ENCODE measurements at places on chromosomes 1 and 21. TPM values are rescaled to one million over a fixed set of nuclear protein-coding genes. Genes with fewer than 3 reads are reported as not detected.

DNA sequence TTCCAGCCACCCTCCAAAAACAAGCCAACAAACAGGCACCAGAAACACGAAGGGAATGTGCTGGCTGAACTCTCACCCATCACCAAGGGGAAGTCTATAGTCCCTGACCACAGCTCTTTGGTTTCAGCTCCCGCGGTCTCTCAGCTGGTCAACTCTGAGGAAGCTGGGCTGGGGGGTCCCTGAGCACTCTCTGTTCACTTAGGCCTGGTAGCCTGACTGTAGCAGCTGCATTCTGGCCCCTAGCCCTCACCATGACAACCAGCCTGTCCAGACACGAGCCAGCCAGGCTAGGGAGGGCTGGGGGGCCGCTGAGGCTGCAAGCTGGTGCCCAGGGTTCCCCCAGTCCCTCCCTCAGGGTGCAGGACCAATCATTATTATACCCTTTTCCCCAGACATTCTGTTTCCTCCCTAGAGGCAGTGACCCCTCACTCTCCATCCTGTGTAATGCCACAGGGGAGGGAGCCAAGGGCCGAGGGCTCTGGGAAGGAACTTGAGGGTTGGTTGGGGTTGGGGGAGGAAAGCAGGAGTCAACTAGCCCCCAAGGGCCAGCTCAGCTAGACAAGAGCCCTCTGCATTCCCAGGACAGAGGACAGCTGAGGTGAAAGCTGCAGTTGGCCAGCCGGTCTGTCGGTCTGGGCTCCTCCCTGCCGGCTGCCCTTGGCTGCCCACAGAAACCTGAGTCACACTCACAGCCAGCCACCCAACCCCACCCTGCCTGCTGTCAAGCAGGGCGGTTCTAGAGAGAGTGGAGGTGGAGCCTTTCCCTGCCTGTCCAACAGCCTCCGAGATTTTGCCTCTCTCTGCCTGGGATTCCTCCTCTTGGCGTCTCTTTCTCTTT, 1.2 kb upstream of the TRAPPC3 start:
- peak; percentile 75 for DNase-seq

GRCh38 chr1:3657578-3658230, 5.4 kb downstream of the TP73 start:
- no peak for DNase-seq

The TRIM46 gene
- total RNA-seq = not detected

DNA sequence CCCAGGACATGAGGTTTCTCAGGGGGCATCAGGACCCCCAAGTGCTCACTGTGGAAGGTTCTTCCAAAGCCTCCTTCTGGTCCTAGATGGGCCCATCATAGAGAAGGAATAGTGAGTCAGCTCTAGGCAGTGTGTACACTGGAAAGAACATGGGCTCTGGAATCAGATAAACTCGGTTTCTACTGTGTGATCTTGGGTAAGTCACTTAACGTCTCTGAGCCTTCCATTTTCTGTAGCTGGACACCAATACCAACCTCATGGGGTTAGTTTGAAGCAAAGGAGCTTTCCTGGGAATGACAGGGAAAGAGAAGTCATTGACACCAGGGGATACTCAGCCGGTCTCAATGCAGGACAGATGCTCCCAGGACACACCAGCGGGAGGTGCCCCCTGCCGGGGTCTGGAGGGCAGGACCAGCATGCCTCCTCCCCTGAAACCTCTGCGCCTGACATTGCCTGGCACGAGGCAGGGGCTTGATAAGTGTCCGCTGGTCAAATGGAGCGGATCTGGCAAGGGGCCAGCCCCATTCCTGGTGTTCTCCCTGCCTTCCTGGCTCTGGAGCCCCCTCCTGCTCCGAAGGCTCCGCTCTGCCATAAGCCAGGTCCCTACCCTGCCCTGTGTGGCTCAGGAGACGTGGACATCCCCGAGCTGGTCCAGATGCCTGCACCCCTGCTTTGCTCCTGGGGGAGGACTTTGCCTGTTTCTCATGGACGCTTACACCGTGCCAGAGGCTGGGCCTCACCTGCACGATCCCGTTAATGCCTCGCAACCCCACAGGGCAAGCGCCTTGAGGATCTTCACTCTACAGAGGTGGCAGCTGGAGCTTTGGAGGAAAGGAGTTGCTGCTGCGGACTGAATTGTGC, 52.8 kb downstream of the EDN2 start:
- DNase-seq = no peak

- no peak for DNase-seq
Measured at GRCh38 chr1:55289614-55290013, 74.5 kb upstream of the USP24 start.

- DNase-seq = no peak
Measured at GRCh38 chr1:87968197-87968955, 639.7 kb downstream of the LMO4 start.

The KCNJ9 gene
- total RNA-seq = not detected

The SLC2A5 gene
- 5.7 TPM for total RNA-seq

The CFHR3 gene
- total RNA-seq = not detected

The FCRL1 gene
- total RNA-seq = not detected

DNA sequence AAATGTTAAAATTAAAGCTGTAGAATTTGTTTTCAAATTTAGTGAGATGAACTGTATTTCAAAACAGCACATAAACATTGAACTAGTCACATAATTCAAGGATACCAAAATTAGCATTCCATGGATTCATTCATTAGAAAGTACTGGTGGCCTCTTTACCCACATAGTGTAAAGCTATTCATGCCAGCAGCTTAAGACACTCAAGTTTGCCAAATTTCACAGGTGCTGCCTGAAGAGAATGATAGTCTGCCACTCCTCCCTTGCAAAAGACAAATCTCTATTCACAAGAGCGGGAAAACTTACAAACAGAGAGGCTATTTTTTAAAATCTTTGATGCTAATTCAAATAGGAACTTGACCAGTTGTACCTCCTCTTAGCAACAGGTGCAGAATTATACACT, 337.0 kb downstream of the BRINP3 start:
- DNase-seq = no peak

The LRRC38 gene
- 0.19 TPM for total RNA-seq

GRCh38 chr1:171128463-171128862, 37.8 kb downstream of the FMO3 start:
- no peak for DNase-seq

The DCDC2B gene
- total RNA-seq = not detected

- DNase-seq = no peak
Measured at GRCh38 chr1:181010789-181011188, 11.9 kb downstream of the STX6 start.

DNA sequence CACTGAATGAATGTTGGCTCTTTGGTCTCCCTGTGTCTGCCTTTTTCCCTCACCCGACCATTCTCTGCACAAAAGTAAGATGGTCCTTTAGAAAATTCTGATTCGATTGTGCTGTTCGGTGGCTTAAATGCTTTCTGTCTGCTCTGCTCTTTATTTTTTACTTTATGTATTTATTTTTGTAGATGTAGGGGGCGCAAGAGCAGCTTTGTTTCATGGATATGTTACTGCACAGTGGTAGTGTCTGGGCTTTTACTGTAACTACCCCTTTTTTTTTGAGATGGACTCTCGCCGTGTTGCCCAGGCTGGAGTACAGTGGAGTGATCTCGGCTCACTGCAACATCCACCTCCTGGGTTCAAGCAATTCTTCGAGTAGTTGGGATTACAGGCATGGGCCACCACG, 15.7 kb downstream of the NLRP3 start:
- DNase-seq = no peak

Measured in esophagus squamous epithelium (tissue), 5 donors.